ENCODE measurements at places on chromosomes 6 and 20.

GRCh38 chr6:151387175-151387970 is 4.0 kb downstream of the ZBTB2 start:
- DNase-seq: no peak

- DNase-seq: no peak
Observed at GRCh38 chr6:70841112-70841511, 115.7 kb downstream of the B3GAT2 start.

GRCh38 chr20:5535125-5535756 is 215.0 kb upstream of the SHLD1 start:
- DNase-seq: no peak

GRCh38 chr6:137415127-137415833 is 78.9 kb downstream of the OLIG3 start:
- DNase-seq: peak; percentile 28

DNA sequence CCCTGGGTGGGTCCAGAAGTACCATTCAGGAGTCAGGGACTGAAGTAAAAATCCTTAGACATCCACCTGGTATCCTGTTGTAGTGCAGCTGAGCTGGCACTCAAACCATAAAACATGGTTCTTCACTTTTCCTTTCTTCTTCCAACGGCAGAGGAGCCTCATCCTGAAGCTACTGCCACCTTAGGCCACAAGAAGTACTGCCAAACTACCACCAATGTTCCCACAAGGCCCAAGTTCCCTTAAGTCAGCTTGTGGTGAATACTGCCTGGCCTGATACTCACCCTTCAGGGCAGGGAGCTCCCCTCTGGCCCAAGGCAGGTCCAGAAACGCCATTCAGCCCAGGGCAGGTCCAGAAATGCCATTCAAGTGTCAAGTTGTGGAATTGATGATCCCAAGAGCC is 1053.4 kb upstream of the CITED2 start:
- DNase-seq: peak; percentile 8

- peak; percentile 19 for DNase-seq
Observed at GRCh38 chr6:2103765-2104523, 141.5 kb downstream of the GMDS start.
